ENCODE measurements at places on chromosomes 3 and 15. TPM values are rescaled to one million over a fixed set of nuclear protein-coding genes. Genes with fewer than 3 reads are reported as not detected.

DNA sequence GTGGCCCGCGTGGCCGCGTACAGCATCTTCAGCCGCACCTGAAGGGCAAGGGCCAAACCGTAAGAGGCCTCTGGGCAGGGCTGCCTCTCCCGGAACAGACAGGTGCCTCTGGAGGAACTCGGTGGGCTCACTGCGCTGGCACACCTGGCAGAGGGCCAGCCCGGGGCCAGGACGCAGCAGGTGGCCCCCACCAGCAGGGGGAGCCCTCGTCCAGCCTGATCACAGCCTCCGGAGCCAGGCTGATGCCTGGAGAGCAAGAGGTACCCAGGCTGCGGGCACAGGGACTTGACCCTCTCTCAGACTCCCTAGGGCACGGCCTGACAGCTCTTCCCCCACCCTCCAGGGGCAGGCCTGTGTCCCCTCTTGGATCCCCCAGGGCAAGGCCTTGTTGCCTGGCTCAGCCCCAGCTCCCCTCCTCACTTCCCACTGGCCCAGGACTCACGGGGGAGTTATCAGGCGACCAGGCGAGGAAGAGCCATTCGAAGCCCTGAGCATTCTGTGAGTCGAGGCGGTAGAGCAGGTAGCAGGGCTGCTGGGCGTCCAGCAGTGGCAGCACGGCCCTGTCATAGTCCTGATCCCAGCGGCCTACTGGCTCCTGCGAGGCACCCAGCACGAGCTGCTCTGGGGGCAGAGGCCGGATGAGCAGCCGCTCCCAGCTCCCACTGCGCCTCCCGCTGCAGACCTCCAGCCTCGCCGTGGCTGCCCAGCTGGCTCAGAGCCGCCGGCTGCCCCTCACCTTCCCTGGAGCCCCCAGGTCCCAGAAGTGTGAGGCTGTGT, 6.2 kb upstream of the TLR9 start:
- DNase-seq, result no peak

The CYB561D2 gene
- 12.2 TPM for total RNA-seq

GRCh38 chr3:72976281-72976741, 20.3 kb upstream of the PPP4R2 start:
- no peak for DNase-seq

GRCh38 chr3:43400167-43400566, 113.8 kb downstream of the SNRK start:
- no peak for DNase-seq

- DNase-seq, result no peak
Measured at GRCh38 chr3:7607083-7607482, 746.2 kb downstream of the GRM7 start.

The PPP1R14D gene
- total RNA-seq, result not detected

DNA sequence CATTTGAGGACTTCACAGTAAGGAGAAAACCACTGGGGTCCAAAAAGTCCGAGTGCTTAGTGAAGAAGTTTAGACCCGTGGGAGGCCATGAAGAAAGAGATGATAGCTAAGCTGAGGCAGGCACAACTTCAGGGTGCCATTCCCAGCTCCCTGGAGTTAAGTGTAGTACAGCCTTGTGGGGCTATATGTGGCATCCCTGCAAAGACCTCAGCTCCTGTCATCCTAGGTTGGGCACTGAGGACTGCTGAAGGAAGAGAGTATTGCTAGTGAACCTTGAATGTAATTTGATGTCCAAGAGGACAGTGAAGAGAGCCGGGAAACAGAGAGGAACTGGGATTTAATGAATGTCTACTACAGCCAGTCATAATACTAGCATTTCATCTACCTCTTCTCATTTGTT, 162.1 kb downstream of the AKAP13 start:
- DNase-seq, result no peak

All from skin of body (tissue), 3 donors.